ENCODE measurements at places on chromosomes 1 and 21.
A peak's percentile ranks its signal among the peaks of the same experiment; 100 is the strongest.

DNA sequence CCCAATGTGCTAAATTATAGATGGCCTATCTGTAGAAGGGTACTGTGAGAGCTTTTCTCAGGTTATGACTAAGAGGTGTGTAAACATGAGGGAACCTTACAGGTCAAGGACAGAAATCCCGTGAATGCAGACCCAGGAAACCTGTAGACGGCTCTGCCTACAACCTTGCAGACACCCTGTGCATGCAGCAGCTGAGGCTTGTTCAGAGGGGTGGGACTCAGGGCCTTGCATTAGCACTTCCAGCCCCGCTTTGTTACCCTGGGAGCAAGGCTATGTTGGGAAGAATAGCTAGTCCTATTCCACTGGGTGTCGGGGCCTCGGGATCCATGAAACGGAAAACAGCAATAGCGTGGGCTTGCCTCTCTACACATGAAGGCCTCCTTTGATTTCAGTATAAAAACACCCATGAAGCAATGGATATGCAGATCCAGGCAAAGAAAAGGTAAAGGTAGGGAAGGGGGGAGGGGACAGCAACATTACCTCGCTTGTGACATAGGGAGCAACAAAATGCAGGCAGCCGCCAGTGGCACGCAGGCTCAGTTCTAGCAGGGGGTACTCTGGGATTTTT lies 9.5 kb upstream of the NDUFS5 start:
- peaks cover 2% of the 10 kb centered on the region for H3K27me3 ChIP-seq
- H3K4me1 ChIP-seq = peaks cover 3% of the 10 kb centered on the region
- no peak for DNase-seq
- H3K36me3 ChIP-seq = peaks cover 11% of the 10 kb centered on the region
- H3K27ac ChIP-seq = no peak overlapping the region
- H3K4me3 ChIP-seq = no peak overlapping the region

- DNase-seq = no peak
- H3K4me1 ChIP-seq = no peaks in the 10 kb centered on the region
- H3K27ac ChIP-seq = no peak overlapping the region
- H3K27me3 ChIP-seq = no peaks in the 10 kb centered on the region
- H3K36me3 ChIP-seq = no peaks in the 10 kb centered on the region
These were observed 93.0 kb upstream of the PBX1 start for GRCh38 chr1:164466001-164466421.

DNA sequence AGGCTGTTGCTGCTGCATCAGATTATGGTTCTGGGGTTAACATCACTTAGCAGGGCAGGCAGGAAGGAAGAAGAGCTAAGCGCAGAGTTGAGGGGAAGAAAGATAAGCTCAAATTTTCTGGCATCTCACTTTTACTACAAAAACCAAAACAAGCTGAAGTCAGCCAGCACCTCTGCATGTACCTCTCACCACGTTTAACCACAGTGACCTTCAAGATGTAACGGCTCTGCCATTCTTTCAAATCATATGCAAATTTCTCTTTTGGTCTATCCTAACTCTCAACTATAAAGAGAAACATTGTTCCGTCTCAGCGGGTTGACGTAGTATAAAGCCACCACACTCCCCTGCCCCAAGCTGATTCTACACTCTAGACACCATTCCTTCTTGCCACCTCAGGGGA lies 154.4 kb downstream of the OMA1 start:
- no peak overlapping the region for H3K4me3 ChIP-seq
- H3K27ac ChIP-seq = no peak overlapping the region
- no peak for DNase-seq
- H3K36me3 ChIP-seq = no peaks in the 10 kb centered on the region
- no peaks in the 10 kb centered on the region for H3K27me3 ChIP-seq

GRCh38 chr1:21814241-21814918 lies 2.3 kb downstream of the LDLRAD2 start:
- H3K36me3 ChIP-seq = no peaks in the 10 kb centered on the region
- no peak overlapping the region for H3K27ac ChIP-seq
- peaks cover 18% of the 10 kb centered on the region for H3K27me3 ChIP-seq
- peak; percentile 9 for DNase-seq

DNA sequence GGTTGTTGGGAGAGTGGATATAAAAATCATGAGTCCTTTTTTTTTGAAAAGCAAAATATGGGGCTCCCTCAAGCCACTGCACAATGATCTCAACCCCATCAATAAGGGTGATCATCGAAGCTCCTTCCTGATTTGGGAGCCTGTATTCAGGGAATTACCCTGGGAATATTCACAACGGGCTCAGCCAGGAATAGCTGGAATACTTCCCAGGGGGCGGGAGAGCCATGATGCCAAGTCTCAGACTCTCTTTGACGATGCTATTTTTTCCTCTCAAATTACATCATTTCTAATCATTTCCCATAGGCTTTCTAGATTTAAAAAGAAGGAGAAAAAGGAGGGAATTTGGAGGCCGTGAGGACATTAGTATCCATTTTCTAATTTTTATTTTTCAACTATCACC lies 18.4 kb downstream of the OLIG1 start:
- H3K4me3 ChIP-seq = no peak overlapping the region
- no peak for DNase-seq
- H3K36me3 ChIP-seq = no peaks in the 10 kb centered on the region
- no peaks in the 10 kb centered on the region for H3K27me3 ChIP-seq
- H3K27ac ChIP-seq = no peak overlapping the region

GRCh38 chr1:155970531-155971167 lies 7.7 kb downstream of the ARHGEF2 start:
- H3K4me1 ChIP-seq = peaks cover 95% of the 10 kb centered on the region
- no peaks in the 10 kb centered on the region for H3K27me3 ChIP-seq
- H3K4me3 ChIP-seq = peak overlapping the region; percentile 19

DNA sequence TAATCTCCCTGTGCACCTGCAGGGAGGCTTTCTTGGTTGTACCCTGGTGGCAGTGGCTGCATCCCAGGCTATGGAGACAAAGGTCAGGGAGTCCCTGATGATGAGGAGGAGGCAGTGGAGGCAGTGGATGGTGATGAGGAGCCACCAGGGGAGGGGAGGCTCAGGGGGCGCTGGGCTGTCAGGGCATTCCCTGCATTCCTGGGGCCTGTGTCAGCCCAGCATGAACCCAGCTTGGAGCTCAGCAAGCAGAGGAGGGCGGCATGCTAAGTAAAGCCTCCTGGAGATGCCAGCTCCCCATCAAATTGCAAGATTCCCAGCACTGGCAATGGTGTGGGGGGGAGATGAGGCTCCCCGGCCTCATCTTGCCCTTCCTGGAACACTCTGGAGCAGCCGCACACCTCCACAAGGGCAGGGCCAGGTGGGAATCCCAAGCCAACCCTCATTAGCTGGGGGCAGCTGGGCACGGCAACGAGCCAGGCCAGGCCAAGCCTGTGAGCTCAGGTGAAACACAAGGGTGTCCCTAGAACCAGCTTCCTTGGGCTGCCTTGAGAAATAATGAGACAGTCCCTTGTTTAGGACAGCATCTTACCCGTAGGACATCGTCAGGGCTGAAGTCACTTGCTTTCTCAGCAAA lies 469.5 kb downstream of the MATN1 start:
- peaks cover 10% of the 10 kb centered on the region for H3K27me3 ChIP-seq
- DNase-seq = no peak
- no peak overlapping the region for H3K27ac ChIP-seq
- H3K4me1 ChIP-seq = no peaks in the 10 kb centered on the region

- peaks cover 5% of the 10 kb centered on the region for H3K4me1 ChIP-seq
- DNase-seq = no peak
- peaks cover 59% of the 10 kb centered on the region for H3K27me3 ChIP-seq
- peaks cover 2% of the 10 kb centered on the region for H3K36me3 ChIP-seq
These were observed 3.3 kb downstream of the DLGAP3 start for GRCh38 chr1:34926156-34926555.

GRCh38 chr1:51331206-51332100 lies 1.1 kb upstream of the TTC39A start:
- H3K27ac ChIP-seq = no peak overlapping the region
- no peak for DNase-seq
- H3K4me3 ChIP-seq = peak overlapping the region; percentile 46

- H3K4me3 ChIP-seq = no peak overlapping the region
- no peak for DNase-seq
- H3K27me3 ChIP-seq = no peaks in the 10 kb centered on the region
- no peaks in the 10 kb centered on the region for H3K36me3 ChIP-seq
- no peaks in the 10 kb centered on the region for H3K4me1 ChIP-seq
- no peak overlapping the region for H3K27ac ChIP-seq
These were observed 38.6 kb downstream of the PAPPA2 start for GRCh38 chr1:176501599-176501998.

DNA sequence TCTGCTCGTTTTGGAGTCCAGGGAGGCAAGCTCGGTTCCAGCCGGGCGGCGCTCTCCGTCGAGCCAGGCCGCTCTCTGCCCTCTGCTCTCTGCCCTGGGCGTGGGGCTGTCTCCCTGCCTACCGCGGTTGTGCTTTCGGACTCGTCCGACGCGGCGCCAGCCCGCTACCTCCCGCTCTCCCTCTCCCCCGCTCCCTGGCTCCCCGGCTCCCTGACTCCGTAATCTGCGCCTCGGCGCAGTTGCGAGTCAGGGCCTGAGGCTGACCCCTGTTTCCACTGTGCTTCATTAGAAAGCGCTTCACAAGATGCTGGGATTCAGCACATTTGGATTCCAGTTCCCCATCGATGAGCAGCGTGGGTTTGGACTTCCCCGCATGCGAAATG lies 2.2 kb downstream of the SOX13 start:
- H3K27me3 ChIP-seq = peaks cover 70% of the 10 kb centered on the region
- peaks cover 23% of the 10 kb centered on the region for H3K4me1 ChIP-seq
- peak overlapping the region; percentile 65 for H3K4me3 ChIP-seq
- no peaks in the 10 kb centered on the region for H3K36me3 ChIP-seq
- H3K27ac ChIP-seq = no peak overlapping the region

DNA sequence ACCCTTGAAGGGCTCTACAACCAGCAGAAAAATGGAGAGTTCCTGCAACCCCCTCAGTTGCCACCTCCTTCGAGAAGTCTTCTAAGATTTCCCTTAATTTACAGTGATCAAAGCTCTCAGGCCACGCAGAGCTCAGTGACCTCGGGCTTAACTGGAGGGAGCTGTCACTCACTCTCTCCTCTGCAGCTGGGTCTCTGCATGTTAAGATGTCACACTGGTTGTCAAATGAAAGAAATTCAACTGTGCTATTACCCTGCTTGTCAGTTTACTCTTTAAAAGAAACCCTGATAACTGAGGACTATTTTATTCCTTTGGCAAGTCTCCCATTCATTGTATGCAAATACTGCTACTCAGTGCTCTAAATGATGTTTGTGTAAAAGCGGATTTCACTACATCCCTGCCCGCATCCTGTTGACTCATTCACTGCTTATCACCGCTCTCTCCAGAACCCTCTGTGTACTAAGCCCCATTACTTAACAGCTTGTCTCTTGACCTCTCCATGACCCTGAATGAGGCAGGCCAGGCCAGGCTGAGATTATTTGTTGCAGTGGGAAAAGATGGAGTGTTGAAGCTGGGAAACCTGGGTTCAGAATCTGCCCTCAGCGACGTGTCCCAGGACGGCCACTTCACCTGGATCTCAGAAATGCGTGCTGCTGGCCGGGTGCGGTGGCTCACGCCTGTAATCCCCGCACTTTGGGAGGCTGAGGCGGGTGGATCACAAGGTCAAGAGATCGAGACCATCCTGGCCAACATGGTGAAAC lies 13.7 kb downstream of the DHRS3 start:
- peak; percentile 81 for DNase-seq
- peak overlapping the region; percentile 28 for H3K4me3 ChIP-seq
- H3K27me3 ChIP-seq = peaks cover 5% of the 10 kb centered on the region

DNA sequence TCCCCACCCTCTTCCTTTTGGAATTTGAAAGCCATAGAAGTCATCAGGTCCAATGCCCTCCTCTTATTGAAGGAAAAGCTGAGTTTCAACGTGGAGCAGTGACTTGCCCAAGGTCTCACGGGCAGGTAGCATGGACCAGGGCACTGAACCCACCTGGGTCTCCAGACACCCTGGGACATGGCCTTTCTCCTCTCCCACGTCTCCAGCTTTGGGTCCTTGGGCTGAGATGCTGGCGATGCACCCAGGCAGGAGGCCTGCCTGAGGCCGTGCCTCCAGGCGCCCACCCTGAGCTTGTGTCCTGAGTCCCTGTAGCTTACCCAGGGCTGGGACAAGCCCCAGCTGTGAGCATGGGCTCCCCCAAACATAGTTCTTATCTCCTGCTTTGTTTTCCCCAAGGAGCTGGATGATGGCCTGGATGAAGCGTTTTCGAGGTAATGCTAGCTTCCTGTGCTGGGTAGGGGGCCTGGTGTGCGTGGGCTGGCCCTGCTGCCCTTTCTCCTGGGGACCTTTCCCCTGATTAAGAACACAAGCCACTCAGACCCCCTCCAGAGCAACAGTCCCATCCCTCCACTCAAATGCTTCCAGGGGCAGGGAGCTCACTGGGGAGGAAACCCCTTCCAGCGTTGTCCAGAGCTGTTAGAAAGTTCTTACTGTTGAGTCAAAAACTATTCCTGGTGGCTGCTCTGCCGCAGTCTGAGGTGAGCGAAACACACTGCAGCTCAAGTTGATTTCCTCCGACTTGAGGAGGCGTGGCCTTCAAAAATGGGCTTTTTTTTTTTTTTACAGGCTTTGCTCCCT lies 21.6 kb downstream of the LDLRAP1 start:
- peak; percentile 57 for DNase-seq
- H3K27ac ChIP-seq = peak overlapping the region; percentile 81
- peaks cover 81% of the 10 kb centered on the region for H3K4me1 ChIP-seq
- no peaks in the 10 kb centered on the region for H3K27me3 ChIP-seq
- peaks cover 63% of the 10 kb centered on the region for H3K36me3 ChIP-seq

DNA sequence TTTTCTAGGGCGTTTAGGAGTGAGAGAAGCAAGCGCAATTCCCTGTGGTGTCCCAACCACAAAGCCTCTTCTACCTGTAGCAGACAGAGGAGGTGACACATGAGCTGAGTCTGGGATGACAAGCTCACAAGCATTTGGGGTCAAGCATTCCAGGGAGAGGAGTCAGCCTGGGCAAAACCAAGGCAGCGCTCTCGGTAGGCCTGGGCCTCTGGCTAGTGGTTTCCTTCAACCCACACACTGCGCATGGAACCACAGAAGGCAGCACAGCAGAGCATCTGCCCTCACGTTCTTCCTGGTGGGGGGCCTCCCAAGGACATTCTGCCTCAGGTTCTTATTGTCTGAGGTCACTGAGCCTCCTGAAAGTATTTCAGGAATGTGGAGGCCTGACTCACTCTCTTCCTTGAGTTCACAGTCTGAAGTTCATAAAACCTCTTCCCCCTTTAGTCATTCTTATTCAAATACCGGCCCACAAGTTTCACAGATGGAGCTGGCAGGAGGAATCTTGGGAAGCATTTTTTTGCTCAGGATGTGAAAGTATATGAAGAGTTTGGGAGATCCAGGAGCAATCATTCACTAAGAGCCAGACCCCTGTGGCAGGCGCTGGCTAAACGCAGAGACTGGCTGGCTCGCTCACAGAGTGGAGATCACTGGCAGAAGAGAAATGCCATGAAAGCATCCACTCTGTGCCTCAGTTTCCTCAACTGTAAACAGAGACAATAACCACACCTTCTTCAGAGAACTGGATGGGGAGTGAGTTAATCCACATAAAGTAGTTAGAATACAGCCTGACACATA lies 26.8 kb downstream of the CCN1 start:
- H3K36me3 ChIP-seq = no peaks in the 10 kb centered on the region
- H3K27ac ChIP-seq = no peak overlapping the region
- no peaks in the 10 kb centered on the region for H3K27me3 ChIP-seq

GRCh38 chr1:33660244-33660643 lies 187.8 kb downstream of the ZSCAN20 start:
- H3K36me3 ChIP-seq = no peaks in the 10 kb centered on the region
- DNase-seq = no peak
- peaks cover 1% of the 10 kb centered on the region for H3K27me3 ChIP-seq
- H3K27ac ChIP-seq = no peak overlapping the region
